NCI-H510A treated with DMSO at 0.1 percent for 48 hours (cell line): ENCODE measurements at places on chromosomes 12 and 14.

DNA sequence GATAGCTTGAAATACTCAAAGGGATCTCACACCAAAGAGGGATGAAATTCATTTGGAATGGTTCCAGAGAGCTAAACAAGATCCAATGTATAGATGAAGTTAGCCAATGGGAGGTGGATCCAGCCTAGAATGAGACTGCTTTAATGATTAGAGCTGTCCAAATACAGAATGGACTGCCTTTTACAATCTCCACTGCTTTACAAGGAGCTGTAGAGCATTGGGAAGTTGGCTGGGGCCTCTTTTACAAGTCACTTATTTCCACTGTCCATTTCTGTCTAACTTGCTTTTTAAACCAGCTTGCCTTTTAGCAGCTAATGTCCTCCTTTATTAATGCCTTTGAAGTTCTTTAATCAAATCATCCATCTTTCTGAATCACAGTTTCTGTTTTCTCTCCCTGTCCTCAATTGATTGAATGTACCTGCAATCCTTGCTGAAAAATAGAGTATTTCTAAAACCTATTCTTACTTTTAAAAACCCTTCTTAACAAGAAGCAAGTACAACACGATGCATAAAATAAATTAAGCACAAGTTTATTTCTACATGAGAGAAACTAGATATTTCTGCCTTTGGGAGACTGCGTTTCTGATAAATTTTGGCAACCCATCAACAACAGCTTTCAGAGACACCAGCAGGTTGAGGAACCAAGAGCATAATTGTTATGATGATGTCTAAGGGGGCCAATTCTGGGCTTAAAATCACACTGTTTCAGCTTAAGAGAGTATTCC is 3.4 kb upstream of the ATP2A2 start:
- DNase-seq = no peak

DNA sequence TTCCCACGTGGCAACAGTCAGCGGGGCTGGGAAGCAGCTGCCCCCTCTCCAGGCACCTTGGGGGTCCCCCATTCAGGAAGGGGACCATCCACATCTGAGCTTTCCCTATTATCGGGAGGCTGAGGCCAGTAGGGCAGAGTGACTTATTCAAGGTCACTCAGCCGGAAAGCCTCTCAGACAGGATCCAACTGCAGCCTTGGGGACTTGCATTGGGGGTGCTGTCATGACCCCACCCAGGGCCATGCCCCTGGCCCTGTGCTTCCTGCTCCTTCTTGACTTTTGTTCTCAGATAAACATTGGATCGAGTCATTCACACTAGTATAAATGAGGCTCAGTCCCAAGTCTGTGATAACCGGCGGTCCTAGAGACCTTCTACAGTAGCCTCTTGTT is 12.6 kb downstream of the BEGAIN start:
- no peak for DNase-seq

GRCh38 chr14:84272290-84272721 is 1257.6 kb upstream of the FLRT2 start:
- no peak for DNase-seq

- no peak for DNase-seq
These were observed 41.4 kb downstream of the ATL1 start for GRCh38 chr14:50601394-50601793.

DNA sequence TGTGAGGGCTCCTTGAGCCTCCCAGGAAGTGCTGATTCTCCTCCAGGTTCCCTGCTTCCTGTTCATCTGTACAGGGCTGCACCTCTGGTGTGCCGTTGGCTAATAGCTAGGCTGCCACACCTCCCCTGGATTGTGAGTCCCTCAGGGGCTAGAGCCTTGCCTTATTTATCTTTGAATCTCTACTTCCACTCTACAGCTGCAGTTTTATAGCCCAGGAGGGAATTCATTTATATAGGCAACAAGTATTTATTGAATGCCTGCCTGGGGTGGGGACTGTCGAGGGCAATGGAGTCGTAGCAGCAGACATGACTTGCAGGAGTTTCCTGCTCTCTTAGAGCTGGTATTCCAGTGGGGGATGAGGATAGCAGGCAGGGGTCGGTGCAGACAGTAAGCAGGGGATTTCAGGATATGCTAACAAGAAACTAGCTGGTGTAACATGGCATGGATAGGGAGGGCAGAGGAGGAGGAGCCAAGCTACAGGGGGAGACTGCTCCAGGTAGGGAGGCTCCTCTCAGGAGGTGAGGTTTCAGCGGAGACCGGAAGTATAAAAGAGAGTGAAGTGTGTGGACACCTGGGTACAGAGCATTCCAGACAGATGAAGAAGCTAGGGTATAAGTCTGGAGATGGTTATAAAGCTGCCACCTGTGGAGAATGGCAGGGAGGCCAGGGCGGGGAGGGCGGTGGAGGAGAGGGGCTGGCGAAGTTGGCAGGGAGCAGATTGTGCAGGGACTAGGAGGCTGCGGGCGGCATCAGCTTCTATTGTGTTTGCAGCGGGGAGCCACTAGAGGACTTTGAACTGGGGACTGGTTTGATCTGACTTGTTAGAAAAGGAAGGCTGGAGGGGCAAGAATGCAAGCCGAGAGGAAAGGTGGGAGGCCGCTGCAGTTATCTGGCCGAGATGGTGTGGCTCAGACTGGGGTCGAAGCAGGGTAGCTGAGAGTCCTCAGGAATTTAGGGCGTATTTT is 17.2 kb downstream of the USP30 start:
- no peak for DNase-seq

DNA sequence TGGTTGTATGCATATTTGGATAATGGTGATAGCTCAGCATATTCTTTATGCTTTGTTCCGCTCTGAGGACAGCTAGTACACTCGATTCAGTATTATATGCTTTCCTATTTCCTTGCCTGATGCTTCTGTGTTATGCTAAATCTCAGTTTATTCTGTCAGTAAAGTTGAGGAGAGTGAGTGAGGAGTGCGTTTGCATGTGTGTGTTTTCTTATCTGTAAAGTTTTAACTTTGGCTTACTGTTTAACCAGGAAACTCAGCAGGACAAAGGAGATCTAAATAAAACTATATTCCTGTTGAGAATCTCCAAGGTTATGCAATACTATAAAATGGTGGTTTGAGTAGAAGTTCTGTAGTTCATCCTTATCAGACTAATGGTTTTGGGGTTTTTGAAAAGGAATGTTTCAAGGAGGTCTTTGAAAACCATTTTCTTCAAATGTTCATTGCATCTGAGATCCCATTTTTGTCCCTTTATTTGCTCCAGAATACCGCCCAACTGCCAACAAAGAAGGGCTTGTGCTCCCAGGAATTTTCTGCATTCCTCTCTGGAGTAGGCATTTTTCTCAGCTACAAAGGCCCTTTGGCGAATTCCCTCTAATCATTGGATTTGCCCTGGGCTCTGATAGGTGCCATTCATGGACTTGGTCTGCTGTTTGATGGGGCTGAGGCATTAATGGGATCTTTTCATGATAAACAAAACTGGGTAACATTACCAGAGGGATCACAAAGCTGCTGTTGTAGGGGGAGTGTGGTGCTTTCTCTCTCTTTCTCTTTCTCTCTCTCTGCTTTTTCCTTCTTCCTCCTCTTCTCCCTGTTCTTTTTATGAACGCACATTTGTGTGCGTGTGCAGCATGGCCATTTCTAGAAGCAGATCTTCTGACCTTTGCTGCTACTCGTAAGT is 71.7 kb downstream of the HMGA2 start:
- no peak for DNase-seq

DNA sequence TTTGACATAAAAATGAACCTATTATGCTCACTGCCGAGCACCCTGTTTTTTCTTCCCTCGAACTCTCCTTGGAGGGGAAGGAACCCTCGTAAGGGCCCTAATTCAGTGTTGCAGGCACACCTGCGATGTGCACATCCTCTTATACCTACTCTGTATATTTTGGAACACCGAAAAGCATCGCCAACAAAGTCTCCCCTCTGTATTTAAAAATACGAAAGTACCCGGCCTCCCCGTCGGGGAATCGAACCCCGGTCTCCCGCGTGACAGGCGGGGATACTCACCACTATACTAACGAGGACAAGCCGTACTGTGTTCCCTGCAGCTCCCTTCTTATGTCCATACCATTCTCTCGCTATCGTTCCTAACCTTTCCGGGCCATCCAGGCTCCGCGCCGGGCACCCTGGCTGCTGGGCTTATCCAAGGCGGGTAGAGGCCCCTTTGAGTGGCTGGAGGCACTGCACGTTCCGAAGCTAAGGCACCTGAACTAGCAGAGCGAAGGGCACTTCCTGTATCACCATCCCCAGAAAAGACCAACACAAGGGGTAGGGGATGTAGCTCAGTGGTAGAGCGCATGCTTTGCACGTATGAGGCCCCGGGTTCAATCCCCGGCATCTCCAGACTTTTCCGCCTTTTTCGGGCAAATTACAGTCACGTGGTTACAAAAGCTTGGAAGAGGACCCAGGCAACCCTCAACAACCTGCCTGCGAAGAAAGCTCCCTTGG is 25.1 kb upstream of the UBC start:
- no peak for DNase-seq

- DNase-seq = no peak
These were observed 75.7 kb downstream of the HSD17B6 start for GRCh38 chr12:56838621-56839488.

DNA sequence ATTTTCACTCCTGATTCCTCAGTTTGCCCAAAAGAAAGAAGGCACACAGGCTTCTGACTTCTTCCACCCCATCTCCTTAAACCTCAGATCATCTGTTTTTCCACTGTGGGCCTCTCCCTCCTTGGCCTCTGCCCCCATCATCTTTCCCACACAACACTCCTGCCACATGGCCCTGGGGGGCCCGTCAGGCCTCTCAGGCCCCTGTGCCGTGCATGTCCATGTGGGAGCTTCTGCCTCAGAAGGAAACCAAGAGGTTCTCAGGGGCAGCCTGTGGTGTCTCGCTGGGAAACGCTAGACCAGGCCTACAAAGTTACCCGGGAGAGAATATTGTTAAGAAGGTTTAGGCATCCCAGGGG is 8.0 kb downstream of the KLHL33 start:
- DNase-seq = no peak

- DNase-seq = no peak
These were observed 9.1 kb upstream of the ATG101 start for GRCh38 chr12:52060498-52061177.

DNA sequence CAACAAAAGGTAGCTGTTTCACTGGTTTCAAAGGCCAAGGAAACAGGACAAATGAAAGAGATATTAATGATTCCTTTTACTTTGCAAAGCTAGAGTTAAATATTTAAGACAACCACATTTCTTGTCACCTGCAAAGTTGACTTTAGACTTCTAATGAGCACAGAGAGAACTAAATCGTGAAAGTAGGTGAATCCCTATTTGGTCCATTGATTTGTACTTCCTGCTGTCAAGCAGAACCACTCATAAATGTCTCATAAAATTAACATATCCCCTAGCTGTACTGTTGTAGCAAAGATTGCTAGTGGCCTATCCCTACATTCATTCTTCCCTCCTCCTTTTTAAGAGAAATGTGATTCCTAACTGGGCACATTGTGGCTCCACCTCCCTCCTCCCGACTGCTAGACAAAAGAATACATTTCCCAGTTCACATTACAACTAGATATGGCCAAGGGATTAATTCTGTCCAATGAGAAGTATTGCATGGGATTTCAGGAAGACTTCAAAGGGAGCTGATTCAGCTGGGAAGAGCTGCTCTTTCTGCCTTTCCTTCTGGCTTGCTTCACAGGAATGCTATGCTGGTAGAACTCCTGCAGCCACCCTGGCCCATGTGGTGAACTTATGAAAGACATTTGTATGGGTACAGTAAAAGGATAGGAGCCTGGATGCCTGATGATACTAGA is 227.5 kb upstream of the ABCD2 start:
- DNase-seq = no peak

DNA sequence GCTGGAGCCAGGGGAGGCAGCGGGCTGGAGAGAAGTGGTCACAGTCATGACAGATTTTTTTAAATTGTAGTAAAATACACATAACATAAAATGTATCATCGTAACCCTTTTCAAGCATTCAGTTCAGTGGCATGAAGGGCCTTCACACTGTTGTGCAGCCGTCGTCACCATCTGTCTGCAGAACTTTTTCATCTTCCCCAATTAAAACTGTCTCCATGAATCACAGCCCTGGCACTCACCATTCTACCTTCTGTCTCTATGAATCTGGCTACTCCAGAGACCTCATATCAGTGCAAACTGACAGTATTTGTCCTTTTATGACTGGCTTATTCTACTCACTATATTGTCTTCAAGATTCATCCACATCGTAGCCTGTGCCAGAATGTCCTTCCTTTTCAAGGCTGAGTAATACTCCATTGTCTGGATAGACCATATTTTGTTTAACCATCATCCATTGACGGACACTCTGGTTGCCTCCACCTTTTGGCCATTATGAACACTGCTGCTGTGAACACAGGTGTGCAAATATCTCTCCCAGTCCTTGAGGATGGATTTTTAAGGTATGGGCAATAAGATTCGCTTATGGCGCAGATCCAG is 91.5 kb upstream of the NCOR2 start:
- no peak for DNase-seq

- DNase-seq = peak; percentile 73
These were observed 34.8 kb upstream of the CLEC14A start for GRCh38 chr14:38290601-38291188.

DNA sequence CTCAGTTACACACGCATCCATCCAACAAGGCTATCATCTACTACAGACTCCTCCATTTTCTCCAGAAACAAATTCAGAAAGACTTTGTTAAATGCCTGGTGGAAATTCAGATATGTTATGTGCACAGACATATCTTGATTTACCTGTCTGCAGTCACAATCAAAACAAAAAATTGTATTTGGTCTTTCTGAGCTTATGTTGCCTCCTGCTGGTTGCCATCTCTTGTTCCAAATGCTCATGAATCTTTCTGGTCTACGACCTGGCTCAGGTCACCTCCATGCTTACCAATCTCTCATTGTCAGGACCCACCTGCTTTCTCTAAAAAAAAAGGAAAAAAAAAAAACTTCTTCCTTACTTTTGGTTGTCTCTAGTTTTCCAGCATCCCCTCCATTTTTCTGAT is 169.2 kb upstream of the PLXNC1 start:
- no peak for DNase-seq

GRCh38 chr14:38982278-38982677 is 120.8 kb downstream of the SEC23A start:
- no peak for DNase-seq

DNA sequence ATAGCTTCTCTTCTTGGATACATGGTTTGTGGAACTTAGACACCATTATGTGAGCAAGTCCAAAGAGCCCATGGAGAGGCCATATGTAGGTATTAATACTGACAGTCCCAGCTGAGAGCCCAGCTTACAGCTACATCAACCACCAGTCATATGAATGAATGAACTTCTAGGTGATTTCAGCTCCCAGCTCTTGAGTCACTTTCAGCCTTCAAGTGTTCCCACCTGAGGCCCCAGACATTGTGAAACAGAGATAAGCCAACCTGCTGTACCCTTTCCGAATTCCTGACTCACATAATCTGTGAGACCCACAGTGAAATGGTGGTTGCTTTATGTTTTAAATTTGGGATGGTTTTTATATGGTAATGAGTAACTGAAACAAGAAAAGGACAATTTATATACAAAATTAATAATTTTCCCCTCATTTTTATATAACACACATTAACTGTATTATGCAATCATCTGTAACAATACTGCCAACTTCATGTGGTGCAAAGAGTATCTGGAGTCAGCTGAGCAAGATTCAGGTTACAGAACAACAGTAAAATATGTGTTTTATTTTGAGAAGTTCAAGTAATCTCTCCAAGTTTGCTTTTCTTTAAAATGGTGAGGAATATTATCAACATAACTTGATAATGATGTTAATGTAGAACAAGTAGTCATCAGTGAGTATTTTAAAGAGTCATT is 27.7 kb upstream of the FBXO33 start:
- no peak for DNase-seq
